Cardiac muscle cell (in vitro differentiated cells and primary cell): ENCODE measurements at places on chromosomes 13 and 19. TPM values are rescaled to one million over a fixed set of nuclear protein-coding genes. Genes with fewer than 3 reads are reported as not detected.

LMTK3 gene
- 3.0 and 7.4 TPM in 2 replicates for total RNA-seq

ZNF136 gene
- total RNA-seq = 5.2 and 22.5 TPM in 2 replicates

ZNF491 gene
- total RNA-seq = 3.9 and 4.4 TPM in 2 replicates

GJA3 gene
- 189 and 201 TPM in 2 replicates for total RNA-seq

SERPINE3 gene
- total RNA-seq = 0.74 TPM in 1 of 2 replicates, not detected in the other

FRY gene
- total RNA-seq = 8.9 and 13.2 TPM in 2 replicates

ASPDH gene
- not detected in 2 replicates for total RNA-seq

IRGC gene
- total RNA-seq = not detected in 2 replicates

NKPD1 gene
- 1.1 and 3.3 TPM in 2 replicates for total RNA-seq

IGFL1 gene
- total RNA-seq = not detected in 2 replicates

C13orf42 gene
- total RNA-seq = not detected in 2 replicates

SYCN gene
- not detected in 2 replicates for total RNA-seq

OR7D2 gene
- 0.04 and 0.15 TPM in 2 replicates for total RNA-seq

ZNF317 gene
- total RNA-seq = 15.0 and 23.3 TPM in 2 replicates

MEIOSIN gene
- 0.11 and 0.33 TPM in 2 replicates for total RNA-seq

HIPK4 gene
- 0.12 and 0.18 TPM in 2 replicates for total RNA-seq

CRX gene
- total RNA-seq = 0.11 and 0.15 TPM in 2 replicates

APOC4 gene
- total RNA-seq = not detected in 2 replicates

NDUFA7 gene
- 57.0 and 92.7 TPM in 2 replicates for total RNA-seq

MAP4K1 gene
- total RNA-seq = 2.4 and 3.9 TPM in 2 replicates

ZFP14 gene
- 4.5 and 7.7 TPM in 2 replicates for total RNA-seq

PLEKHA4 gene
- 22.5 and 27.1 TPM in 2 replicates for total RNA-seq

ZFP36 gene
- 13.6 and 14.6 TPM in 2 replicates for total RNA-seq

LSR gene
- 40.1 and 63.6 TPM in 2 replicates for total RNA-seq

TGFBR3L gene
- 0.46 and 3.2 TPM in 2 replicates for total RNA-seq

LPAR6 gene
- total RNA-seq = 0.11 and 0.45 TPM in 2 replicates

ZNF486 gene
- 6.4 and 9.8 TPM in 2 replicates for total RNA-seq

CEACAM6 gene
- total RNA-seq = not detected in 2 replicates
